Caco-2 (cell line): ENCODE measurements at places on chromosomes 5 and 9. TPM values are rescaled to one million over a fixed set of nuclear protein-coding genes. Genes with fewer than 3 reads are reported as not detected.

- DNase-seq = no peak
These were observed 552.2 kb upstream of the RIOK2 start for GRCh38 chr5:97735209-97735608.

- DNase-seq = no peak
These were observed 57.5 kb upstream of the GNAQ start for GRCh38 chr9:78089111-78089510.

DNA sequence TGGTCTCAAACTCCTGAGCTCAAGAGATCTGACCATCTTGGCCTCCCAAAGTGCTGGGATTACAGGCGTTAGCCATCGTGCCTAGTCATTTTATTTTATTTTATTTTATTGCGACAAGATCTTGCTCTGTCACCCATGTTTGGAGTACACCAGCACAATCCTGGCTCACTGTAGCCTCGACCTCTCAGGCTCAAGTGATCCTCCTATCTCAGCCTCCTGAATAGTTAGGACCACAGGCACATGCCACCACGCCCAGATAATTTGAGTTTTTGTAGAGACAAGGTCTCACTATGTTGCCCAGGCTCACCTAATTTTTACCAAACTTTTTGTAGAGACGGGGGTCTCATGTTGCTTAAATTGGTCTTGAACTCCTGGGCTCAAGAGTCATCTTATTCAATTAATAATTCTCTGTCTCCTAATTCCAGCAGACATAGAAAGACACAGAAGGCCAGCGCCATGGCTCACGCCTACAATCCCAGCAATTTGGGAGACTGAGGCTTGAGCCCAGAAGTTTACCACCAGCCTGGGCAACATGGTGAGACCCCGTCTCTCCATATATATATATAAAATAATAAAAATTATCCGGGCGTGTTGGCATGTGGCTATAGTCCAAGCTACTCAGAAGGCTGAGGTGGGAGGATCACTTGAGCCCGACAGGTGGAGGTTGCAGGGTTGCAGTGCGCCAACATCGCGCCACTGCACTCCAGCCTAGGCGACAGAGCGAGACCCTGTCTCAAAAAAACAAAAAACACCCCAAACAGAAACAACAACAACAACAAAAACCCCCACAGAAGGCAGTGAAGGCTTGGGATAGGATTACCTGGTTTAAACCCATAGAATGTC, 1.0 kb upstream of the UBAP1 start:
- DNase-seq = no peak

Gene IL3
- not detected in 2 replicates for total RNA-seq

- DNase-seq = no peak
These were observed 1717.9 kb downstream of the EFNA5 start for GRCh38 chr5:105952875-105953274.
